ENCODE measurements at places on chromosomes 6 and 20.
A peak's percentile ranks its signal among the peaks of the same experiment; 100 is the strongest.

- DNase-seq = no peak
These were observed 65.7 kb upstream of the BACH2 start for GRCh38 chr6:90362318-90362717.

- peak; percentile 70 for DNase-seq
These were observed at the start of gene TRPC4AP for GRCh38 chr20:35092524-35093266. Gene TRPC4AP (minus strand): TSS chr20:35092807. CDS start chr20:35092781, 26 bp downstream.

GRCh38 chr20:22452442-22453011, 131.8 kb downstream of the FOXA2 start:
- DNase-seq = no peak

DNA sequence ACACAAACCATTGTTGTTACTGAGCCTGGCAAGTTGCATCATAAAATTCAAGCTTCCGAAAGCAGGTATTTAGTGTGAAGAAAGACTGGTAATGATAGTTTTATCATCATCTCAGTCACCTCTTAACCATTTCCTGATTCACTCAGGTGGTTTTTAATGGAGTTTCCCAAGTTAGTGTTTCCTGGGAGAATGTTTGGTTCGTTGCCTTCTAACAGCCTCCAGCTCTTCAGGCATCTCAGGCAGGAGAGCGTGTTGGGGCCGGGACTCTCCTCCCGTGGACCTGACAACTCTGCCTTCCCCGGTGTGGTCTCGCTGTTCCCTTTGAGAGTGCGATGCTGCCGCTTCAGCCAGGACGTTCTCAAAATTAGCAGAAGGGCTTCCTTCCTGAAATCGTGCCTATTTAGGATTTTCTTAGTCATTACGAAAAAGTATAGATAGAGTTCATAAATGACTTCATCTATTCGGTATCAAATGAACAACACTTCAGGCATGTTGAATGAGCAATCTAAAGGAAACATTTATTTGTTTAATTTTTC, 105.0 kb upstream of the QKI start:
- DNase-seq = no peak

All from iPS DF 6.9 (cell line).